ENCODE measurements at places on chromosomes 6 and 20.

DNA sequence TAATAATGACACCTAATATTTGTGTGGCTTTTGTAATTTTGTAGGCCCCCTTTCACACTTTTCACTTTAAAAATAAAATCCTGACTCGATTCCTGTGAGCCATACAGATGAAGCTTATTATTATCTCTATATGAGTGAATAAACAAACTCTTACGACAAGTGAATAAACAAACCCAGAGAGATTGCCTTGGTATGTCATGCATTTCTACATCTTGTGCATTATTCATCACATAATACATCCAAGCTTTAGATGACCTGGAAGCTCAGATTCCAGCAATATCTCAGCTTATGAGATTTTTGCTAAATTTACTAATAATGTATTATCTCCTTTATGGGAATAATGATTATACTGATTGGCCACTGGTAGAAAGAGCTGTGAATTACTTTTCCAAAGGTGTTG is 248.2 kb downstream of the TBX18 start:
- DNase-seq, result no peak

- DNase-seq, result no peak
Measured at GRCh38 chr20:20447196-20447595, 79.3 kb downstream of the INSM1 start.

DNA sequence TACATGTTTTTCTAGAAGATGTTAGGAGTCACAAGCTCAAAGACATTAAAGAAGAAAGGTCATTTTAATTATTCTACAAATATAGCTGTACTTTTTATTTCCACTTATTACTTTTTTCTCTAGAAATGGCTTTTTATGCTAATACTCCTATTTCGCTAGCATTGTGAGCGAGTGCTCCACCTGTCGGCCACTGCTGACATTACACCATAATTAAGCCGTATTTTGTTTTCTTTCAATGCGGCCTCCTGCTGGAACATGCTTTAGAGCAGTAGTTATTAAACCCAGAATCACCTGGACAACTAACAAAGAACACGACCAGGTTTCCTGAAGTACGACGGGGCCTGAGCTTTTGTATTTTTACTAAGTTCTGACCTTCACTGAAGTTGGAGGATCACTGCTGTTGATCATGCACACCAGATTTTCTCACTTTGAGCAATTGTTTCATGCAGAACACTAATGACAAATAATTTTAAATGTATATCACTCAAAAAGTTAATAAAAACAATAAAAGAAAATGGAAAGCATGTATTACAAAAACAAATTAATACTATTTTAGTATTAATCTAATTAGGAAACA is 74.1 kb upstream of the PAK5 start:
- DNase-seq, result peak; percentile 29

DNA sequence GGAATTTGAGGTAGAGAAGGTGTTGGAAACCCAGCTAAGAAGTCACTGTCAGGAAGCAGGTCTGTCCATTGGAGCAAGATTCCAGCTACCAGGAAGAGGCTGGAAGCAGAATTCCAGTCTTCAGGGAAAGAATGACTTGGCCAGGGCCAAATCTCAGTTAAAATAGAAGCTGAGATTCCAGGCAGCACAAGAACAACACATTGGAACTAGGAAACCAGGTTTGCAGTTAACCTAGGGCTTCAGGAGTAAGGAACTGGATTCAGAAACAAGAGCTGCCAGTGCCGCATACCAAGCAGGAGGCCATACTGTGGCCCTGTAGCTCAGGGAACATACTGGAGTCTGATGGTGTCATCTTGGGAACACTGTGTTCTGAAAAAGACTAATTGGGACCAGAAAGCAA is 73.7 kb upstream of the FUCA2 start:
- no peak for DNase-seq

- peak; percentile 72 for DNase-seq
Measured at GRCh38 chr6:30130887-30131862, 4.8 kb upstream of the TRIM40 start.

DNA sequence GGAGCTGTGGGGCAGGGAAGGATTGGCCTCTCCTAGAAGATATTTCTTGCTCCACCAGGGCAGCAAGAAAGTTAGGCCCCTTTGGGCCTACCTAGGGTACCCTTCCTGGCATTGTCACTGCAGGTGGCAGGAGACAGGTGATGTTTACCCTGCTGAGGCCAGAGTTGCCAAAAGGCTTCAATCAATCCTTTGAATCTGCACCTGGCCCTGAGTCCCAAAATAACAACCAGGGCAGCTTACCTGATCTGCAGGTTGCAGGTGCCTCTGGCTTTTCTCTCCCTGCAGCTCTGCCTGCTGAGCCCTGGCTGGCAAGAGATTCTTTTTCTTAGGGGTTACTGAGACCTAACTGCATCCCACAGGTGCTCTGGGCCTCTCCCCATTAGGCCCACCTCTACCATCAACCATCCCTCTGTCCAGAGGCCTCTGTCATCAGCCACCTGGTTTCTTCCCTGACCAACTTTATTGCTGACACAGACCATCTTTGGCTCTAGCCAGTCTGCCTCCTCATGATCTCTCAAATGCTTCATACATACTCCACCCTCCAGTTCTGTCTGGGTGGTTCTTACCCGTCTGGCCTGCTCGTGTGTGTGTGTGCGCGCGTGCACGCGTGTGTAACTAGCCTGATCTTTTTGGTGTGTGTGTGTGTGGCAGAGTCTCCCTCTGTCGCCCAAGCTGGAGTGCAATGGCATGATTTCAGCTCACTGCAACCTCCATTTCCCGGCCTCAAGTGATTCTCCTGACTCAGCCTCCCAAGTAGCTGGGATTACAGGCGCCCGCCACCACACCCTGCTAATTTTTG is 13.7 kb downstream of the BCL2L1 start:
- no peak for DNase-seq

- DNase-seq, result no peak
Measured at GRCh38 chr6:39223061-39223460, 6.2 kb downstream of the KCNK5 start.

DNA sequence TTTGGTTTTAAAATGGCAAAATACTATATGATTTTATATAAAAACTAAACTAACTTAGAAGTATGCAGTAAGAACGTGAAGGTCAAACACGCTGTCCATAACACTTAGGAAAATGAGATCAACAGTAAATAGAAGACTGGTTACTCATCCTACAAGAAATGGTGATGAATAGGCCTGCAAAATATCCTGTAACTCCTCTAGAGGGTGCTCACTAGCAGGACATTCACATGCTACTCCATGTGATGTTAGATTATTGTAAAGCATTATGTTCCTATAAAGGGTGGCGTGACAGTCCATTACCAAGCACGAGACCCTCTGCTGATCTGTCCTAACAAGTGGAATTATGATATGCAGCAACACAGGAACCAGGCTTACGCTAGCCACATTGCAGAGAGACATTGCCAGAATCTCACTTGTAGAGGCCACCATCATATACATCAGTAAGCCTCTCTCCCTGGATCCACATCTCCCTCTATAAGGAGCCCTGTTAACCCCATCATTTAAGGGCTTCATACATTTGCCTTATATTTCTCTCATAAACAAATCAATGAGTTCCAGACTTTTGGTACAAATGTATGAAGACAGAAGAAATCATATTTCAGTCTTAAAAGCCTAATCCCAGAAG is 18.0 kb upstream of the DEFB129 start:
- peak; percentile 33 for DNase-seq

- DNase-seq, result no peak
Measured at GRCh38 chr6:44180886-44181285, 22.3 kb downstream of the CAPN11 start.

DNA sequence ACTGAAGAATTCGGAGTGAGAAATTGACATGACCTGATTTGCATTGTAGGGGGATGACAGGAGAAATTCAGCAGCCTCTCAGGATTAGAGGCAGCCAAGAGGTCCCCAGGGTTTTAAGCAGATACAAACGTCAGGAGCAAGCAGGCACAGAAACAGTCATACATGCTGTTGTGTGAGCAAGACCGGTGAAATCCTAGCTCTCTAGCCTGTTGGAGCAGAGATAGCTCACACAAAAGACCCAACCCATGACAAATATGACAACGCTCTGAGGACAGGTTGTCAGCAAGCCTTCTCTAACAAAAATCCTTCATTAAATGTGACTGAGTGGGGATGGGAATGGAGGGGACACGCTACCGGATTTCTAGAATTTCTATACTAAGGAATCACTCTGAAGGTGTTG is 23.0 kb upstream of the AKAP12 start:
- no peak for DNase-seq

GRCh38 chr6:117481278-117481925 is 1.1 kb upstream of the DCBLD1 start:
- DNase-seq, result no peak

GRCh38 chr6:159646733-159647132 is 46.3 kb downstream of the SOD2 start:
- DNase-seq, result peak; percentile 55

GRCh38 chr6:43744931-43745727 is 24.9 kb upstream of the VEGFA start:
- no peak for DNase-seq

GRCh38 chr20:46774236-46774635 is 64.8 kb downstream of the SLC2A10 start:
- no peak for DNase-seq

- no peak for DNase-seq
Measured at GRCh38 chr20:63168861-63169260, 47.1 kb downstream of the YTHDF1 start.

- DNase-seq, result no peak
Measured at GRCh38 chr20:63241272-63241671, 5.6 kb downstream of the BIRC7 start.

DNA sequence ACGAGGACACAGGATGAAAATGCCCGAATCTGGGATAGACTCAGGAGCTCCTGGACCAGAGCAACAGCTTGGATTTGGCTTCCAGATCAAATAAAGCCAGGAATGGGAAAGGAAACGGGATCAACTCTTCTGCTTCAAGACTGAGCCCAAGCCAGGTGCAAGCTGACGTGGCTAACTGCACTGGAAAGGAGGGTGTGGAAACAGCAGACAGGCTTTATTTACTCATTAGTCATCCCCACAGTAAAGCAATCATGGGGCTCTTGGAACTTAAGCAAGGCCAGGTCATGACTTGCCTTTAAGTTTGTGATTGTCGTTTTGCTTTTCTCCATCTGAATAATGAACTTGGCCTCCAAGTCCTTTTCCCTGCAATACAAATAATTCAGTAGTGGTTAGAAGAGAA is 45.2 kb downstream of the KIF16B start:
- peak; percentile 62 for DNase-seq

- DNase-seq, result no peak
Measured at GRCh38 chr6:134358320-134358719, 40.4 kb upstream of the SGK1 start.

GRCh38 chr6:52424513-52424912 is 4.4 kb downstream of the EFHC1 start:
- no peak for DNase-seq

DNA sequence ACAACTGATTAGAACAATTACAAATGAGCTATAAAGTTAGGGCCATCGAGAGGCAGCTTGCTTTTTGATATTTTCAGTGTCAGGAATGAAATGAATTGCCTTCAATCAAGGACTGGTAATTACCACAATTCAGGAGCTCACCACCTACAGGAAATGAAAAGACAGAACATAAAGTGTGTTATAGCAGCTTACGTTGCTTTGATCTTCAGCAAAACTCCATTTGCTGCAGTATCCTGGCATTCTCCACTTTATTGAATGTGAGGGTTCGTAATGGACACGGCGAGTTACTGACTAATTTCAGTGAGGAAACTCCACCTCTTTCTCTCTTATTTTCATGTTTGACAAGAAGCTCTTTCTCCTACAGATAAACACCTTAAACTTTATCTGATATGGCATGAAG is 440.0 kb upstream of the HSF2 start:
- DNase-seq, result no peak

DNA sequence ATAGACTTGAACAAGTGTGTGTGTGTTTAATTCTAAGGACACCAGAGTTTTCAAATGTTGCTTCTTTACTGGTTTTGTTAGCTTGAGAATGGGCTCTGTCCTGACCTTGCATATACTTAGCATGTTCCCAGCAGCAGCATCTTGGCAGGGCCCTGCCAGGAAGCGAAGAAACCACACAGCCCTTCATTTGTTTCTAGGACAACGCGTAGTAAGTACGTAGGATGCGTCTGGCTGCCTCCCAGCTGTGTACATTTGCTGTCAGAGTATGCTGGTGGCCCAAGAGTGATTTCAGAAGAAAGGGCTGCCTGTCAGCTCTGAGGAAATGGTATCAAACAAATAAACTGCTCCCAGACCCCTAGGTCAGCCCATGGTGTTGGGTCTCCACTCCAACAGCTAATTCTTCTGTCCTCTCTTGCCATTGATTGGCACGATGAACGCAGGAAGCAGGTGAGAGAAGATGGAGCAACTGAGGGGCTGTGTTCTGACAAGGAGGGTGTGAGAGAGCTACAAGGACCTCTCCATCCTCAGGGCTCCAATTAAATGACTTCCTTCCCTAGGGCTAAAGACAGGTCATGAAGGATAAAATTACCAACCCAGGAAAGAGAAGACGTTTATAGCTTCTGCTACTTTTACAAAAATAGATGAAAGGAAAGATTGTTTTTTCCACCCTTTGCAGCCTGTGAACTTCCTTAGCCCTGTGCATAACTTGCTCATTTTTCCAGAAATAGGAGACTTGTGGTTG is 55.9 kb upstream of the HDDC2 start:
- peak; percentile 19 for DNase-seq

- no peak for DNase-seq
Measured at GRCh38 chr20:8255945-8256632, 124.0 kb downstream of the PLCB1 start.

- DNase-seq, result no peak
Measured at GRCh38 chr20:45621593-45621992, 7.9 kb upstream of the WFDC10A start.

DNA sequence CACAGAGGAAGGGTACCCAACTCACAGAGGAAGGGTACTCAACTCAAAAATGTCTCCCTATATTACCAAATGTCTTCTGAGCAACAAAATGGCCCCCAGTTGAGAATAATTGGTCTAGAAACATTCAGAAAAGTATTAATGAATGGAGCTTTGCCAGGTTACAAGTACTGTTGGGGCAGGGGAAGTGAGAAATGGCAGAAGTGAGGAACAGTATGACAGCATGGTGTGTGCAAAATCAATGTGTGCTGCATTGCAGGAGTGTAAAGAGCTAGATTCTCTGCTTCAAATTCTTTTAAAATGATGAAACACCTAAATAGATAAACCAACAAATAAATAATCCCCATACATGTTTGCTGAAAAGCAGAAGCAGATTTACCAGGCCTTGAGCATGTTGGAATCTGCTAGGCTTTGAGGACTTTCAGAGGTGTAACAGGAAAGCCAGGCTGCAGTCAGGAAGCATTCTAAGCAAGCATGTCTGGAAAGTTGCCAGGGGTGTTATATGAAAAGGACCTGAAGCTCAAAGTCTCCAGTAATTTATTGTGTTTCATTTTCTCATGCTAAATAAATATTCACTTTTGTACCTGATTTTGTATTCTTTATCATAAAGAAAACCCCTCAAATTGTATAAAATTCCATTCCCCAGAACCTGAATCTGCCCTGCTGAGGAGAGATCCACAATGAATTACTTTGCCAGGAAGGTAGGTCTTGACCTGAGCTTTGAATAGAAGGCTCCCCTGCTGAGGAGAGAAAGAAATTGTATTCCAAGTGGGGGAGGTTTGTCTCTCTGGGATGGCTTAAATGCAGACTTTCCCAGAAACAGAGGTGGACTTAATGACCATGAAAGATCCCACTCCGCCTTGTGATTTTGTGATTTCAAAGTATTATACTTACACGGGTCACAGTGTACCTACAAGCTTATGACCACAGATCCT is 265.0 kb upstream of the MARCKS start:
- peak; percentile 76 for DNase-seq

GRCh38 chr6:148596891-148597455 is 149.9 kb upstream of the UST start:
- DNase-seq, result no peak
